Uterus (tissue), 4 donors: ENCODE measurements at places on chromosomes 1 and 21. TPM values are rescaled to one million over a fixed set of nuclear protein-coding genes. Genes with fewer than 3 reads are reported as not detected.

Gene HSD11B1
- 2.0 TPM for total RNA-seq

Gene SELE
- total RNA-seq = 5.6 TPM

Gene KRTAP19-1
- not detected for total RNA-seq

Gene RUNX3
- total RNA-seq = 0.26 TPM

Gene UBASH3A
- not detected for total RNA-seq

Gene GRIK1
- 4.1 TPM for total RNA-seq

Gene FCRL6
- total RNA-seq = 1.1 TPM

Gene CASQ1
- total RNA-seq = 0.26 TPM

Gene TNFAIP8L2
- 1.0 TPM for total RNA-seq

Gene KDM5B
- total RNA-seq = 70.1 TPM

Gene THEM5
- not detected for total RNA-seq

Gene STIL
- under 0.01 TPM for total RNA-seq

Gene FCAMR
- not detected for total RNA-seq

Gene SEC16B
- total RNA-seq = 4.7 TPM

Gene VAMP3
- 67.1 TPM for total RNA-seq

Gene PIGR
- total RNA-seq = 4.1 TPM

Gene CD247
- 3.3 TPM for total RNA-seq

Gene KCNE1
- 0.98 TPM for total RNA-seq

Gene CSF3R
- total RNA-seq = 7.7 TPM

Gene SLFNL1
- total RNA-seq = 0.83 TPM

Gene COL9A2
- 2.0 TPM for total RNA-seq

Gene HES3
- total RNA-seq = not detected

Gene SFN
- 0.55 TPM for total RNA-seq

Gene ERICH3
- under 0.01 TPM for total RNA-seq

Gene TTC34
- total RNA-seq = 0.29 TPM

Gene FAM177B
- total RNA-seq = 0.40 TPM

Gene COL8A2
- 5.4 TPM for total RNA-seq

Gene EXTL2
- 63.3 TPM for total RNA-seq

Gene HSD3B2
- total RNA-seq = 0.49 TPM

Gene CFHR5
- not detected for total RNA-seq

Gene FMOD
- total RNA-seq = 72.1 TPM

Gene ITLN2
- not detected for total RNA-seq

Gene HPCAL4
- total RNA-seq = 0.24 TPM

Gene IL12RB2
- total RNA-seq = 1.1 TPM

Gene RNU1-4
- total RNA-seq = 2,125 TPM

Gene OPRD1
- total RNA-seq = not detected

Gene RGL1
- 6.9 TPM for total RNA-seq

Gene PLA2G5
- 3.1 TPM for total RNA-seq
